Stimulated activated CD8-positive, alpha-beta memory T cell treated with anti-CD3 and anti-CD28 coated beads, Interleukin-4, amount 100 ng/mL, for 48 hours (primary cell): ENCODE measurements at places on chromosomes 4 and X.

DNA sequence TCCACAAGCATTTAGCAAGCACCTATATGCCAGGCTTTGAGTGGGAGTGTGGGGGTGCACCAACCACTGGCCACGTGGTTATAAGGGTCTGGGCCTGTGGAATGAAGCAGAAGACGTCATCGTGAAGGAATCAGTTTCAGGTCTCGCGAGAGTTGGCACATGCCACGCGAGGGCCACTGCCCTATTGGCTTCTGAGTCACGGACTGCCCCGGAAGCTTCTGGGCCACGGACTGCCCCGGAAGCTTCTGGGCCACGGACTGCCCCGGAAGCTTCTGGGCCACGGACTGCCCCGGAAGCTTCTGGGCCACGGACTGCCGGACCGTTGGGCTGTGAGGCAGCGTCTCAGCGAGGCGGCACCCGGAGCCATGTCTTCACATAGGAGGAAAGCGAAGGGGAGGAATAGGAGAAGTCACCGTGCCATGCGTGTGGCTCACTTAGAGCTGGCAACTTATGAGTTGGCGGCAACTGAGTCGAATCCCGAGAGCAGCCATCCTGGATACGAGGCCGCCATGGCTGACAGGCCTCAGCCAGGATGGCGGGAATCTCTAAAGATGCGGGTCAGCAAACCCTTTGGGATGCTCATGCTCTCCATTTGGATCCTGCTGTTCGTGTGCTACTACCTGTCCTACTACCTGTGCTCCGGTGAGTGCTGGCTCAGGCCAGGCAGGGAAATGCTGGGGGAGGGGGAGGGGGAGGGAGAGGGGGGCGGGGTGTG, at the start of gene FMR1NB:
FMR1NB (plus strand) TSS at position 300 of the 715 bp plus-strand sequence; CDS start at position 366, 66 bp downstream.
- no peak for DNase-seq

DNA sequence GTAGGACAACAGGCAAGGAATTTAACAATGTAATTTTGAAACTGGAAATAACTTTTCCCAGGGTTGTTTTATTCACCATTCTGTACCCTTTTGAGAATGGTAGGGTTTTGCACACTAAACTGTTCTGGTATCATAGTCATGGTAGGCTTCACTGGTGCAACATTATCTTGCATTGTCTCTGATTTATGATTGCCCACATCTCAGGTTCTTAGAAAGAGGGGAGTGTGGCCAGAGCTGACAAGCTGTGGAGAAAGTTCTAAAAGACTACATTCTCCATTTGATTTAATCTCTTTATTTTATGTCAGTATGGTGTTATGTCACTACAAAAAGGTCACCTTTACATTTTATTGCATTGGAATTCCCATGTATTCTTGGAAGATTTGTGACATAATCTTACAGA, 447.3 kb downstream of the GRIA2 start:
- no peak for DNase-seq

- DNase-seq: no peak
Observed at GRCh38 chr4:175823015-175823742, 11.1 kb upstream of the GPM6A start.

DNA sequence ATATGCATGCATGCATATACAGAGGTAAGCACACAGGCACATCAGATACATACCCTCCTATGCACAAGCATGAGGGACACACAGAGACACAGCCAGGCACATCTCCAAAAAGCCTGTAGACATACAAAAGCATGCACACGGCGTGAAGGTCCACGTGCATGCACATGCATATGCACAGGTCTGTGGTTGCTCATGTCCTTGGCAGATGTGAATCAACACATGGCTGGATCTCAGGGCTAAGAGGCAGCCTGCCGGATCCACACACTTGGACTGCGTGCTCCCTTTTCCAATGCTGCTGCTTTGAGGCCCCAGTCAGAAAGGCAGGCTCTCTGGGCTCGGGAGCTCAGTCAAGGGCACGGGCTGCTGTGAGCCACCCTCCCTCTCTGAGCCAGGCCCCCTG, 3.6 kb downstream of the STARD8 start:
- no peak for DNase-seq

DNA sequence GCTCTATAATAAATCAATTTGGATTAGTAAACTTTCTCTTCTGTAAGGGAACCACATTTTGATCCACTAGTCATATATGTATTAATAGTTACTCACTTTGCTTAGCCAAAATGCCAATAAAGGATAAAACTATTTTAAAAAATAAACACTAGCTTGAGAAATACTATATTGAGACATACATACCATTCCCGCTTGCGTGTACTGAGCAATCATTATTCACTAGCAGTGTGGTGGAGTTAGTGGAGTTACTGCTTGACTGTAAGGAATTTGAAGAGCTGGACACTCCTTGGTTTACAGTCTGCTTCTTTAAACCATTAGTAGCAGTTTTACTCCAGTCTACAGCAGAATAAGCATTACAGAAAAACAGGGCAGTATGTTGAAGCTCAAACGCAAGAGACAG, 10.8 kb upstream of the PHKA2 start:
- no peak for DNase-seq

DNA sequence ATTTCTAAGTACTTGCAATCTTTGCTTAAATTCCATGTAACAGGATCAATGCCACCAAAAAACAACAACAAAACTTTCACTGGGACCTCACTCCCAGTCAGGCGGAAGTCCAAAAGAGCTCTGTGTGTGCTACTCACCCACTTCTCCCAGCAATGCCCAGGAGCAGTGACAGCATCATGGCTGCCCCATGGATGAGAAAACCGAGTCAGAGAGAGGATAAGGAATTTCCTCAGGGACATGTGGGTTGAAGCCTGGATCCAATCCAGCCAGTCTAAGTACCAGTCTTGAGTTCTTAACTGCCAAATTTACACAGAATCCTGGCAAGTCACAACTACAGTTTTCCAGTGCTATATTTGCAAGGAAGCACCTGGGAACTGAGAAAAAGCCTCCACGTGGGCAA, 64.5 kb downstream of the STX18 start:
- DNase-seq: no peak

DNA sequence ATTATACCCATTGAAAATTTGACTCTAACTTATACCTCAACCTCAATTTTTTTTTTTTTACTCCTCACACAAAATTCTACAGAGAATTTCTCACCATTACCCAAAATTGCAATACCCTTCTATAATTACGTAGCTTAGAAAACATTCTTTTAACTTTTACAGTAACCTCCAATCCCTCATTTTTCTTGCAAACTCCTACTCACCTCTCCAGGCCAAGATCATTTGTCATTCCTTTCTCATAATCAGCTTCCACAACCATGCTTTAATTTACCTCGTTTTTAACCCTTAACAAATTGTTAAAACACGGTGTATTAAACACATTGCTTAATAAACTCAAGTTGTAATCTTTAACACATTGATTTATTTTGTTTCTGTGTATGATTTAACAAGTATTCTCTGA, 289.7 kb upstream of the TRAM1L1 start:
- DNase-seq: no peak

DNA sequence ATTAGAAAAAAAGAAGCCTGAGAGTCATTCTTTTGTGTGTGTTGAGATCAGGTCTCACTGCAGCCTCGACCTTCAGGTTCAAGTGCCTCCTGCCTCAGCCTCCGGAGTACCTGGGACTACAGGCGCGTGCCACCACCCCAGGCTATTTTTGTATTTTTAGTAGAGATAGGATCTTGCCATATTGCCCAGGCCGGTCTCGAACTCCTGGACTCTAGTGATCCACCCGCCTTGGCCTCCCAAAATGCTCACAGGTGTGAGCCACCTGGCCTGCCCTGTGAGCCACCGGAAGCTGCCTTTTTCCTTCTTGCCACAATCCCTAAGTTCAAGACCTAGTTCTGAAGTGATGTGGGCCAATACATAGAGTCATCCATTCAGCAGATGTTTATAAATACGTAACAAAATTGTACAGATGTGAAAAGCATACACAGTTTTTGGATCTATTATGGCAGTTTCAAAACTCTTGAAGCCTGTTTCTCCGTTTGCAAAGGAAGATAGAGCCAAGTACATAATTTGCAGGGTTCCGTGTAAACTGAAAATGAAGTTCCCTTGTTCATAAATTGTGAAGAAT, 536 bp upstream of the CTSO start:
- DNase-seq: peak; percentile 27

DNA sequence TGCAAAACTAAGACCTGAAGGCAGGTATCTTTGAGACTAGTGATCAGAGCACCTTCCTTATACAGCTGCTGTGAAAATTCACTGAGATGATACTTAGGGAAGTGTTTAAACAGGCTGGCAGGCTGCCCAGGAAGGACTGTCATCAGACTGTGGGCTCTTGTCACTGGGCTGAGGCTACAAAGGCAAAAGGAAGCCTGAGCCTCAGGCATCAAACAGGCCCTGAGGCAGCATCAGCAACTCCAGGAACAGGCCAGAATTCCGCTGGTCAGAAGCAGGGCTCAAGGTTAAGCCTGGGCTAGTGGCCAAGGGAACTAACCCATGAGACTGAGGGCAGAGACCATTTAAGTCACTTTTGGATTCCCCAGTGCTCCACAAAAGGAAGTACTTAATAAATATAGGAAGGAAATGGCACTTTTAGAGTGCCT, 12.8 kb downstream of the PJA1 start:
- no peak for DNase-seq

- no peak for DNase-seq
Observed at GRCh38 chrX:119505945-119506344, 37.7 kb downstream of the SLC25A5 start.

DNA sequence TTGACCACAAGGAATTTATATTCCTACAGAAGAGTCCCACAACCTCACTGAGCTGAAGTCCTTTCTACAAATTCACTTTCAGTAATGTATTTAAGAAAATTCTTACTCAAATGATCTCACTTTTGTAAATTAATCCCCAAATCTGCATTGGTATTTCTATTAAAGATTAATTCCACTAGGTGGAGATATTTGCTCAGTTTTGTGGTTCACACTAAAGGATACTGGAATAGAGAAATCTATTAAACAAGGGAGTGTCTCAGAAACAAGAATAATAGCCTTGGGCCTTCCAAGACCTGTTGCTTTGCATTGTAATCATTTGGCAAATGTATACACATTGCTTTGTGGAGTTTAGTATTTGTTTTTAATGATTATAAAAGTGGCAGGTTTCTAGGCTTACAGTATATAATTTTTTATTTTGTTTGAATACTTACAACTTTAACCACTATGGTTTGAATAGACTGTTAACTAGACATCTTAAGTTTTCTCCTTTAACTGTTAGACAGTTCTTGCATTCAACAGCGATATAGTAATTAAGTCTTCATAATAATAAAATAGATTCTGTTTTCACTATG, 25.9 kb downstream of the CFAP299 start:
- no peak for DNase-seq

DNA sequence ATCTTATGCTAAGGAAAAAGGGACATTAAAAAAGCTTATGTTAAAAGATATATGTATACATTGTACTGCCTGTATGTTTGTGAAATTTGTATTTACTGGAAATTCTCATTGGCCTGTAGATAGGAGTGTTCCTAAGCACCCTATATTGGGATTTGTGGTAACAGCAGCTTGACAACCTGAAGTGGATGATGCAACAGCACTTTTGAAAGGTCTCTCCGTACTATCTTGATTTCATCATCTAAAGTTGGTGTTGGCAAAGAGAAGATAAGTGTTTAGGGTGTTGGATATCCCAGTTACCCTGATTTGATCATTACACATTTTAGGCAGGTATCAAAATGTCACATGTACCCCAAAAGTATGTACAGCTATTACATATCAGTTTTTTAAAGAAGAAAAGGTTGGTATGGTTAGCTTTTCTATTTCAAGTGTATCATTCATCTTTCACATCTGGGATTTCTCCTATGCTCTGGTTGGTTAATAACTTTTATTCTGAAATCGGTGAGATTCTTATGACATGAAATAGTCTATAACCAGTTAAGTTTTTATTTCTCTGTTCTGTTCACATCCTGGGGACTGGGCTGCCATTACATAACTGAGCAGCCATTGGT, 10.3 kb downstream of the HADH start:
- DNase-seq: no peak

DNA sequence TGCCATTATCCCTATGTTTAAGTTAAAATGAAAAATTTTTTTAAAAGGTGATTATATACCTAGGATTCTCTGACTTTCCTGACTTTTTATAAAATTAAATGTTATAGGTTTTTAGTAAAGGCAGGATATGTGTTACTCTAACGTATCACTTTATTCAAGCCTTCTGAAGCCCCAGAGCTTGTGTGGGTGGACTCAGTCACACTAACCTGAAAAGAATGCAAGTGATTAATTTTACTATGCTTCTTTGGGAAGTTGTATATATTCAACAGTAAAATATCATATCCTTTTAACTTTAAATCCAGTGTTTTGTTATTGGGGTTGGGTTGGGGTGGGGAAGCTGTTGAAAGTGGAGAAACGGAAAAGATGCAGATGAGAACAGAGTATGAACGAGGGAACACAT, 22.8 kb downstream of the PDLIM3 start:
- no peak for DNase-seq

DNA sequence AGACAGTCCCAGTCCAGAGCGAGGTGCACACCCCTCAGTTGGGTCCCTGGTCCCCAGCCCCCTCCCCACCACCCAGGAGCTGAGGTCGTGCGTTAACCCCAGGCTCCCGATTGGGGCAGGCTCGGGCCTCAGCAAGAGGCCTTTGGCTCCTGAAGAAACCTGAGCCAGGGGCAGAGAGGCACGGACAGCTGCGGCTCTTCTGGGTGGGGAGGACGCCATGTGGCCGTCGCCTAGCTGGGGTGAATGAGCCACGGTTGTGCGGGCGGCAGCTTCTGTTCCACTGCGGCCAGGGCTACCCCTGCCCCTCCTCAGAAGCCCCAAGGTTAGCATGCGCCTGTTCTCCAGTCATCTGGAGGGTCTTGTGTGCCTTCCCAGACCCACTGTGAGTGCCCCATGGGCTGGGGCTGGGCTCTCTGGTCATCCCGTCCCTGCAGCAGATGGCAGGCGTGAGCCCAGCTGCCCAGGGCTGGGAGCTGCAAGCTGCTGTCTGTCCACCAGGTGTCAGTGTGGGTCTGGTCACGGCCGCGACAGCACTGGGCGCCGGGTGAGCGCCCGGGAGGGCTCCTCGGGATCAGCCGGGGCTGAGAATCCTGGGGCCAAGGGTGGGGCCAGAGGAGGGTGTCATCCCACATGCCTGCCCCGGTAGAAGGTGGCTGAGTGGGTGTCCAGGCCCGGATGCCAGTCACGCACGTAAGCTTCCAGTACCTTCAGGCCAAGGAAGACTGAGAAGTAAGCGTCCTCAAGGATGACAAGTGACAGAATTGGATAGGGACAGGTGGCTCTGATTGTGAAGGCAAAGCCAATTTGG, 21.9 kb downstream of the ATP2B3 start:
- peak; percentile 77 for DNase-seq

GRCh38 chr4:78768452-78769180, 7.5 kb upstream of the BMP2K start:
- DNase-seq: no peak

GRCh38 chr4:8608714-8609391, 16.3 kb downstream of the CPZ start:
- no peak for DNase-seq

GRCh38 chrX:12753366-12753765, 37.8 kb upstream of the PRPS2 start:
- no peak for DNase-seq

DNA sequence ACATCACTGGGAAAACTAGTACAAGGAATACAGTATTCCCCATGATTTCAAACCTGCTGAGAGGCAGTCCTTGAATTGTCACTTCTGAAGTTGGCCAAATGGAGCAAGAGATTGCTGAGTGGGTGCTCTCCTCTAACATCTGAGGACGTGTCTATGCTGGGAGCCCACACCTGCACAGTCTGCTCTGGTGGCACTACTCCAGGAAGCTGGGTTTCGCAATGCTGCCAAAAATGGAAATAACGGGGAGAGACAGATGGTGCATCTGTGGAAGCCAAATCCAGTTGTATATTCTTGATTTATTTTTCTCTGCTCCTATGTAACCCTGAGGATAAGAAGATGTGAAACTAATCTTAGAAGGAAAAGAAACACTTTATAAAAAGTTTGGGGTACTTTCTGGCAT, 240.1 kb upstream of the CTSO start:
- no peak for DNase-seq

GRCh38 chrX:120358737-120359456, 3.0 kb upstream of the ATP1B4 start:
- DNase-seq: peak; percentile 54
